ENCODE measurements at places on chromosomes 3 and 15. TPM values are rescaled to one million over a fixed set of nuclear protein-coding genes. Genes with fewer than 3 reads are reported as not detected.

HOMER2 gene
- 16.4 TPM for total RNA-seq

HCLS1 gene
- total RNA-seq = 76.5 TPM

EXD1 gene
- total RNA-seq = not detected

IGSF10 gene
- total RNA-seq = 32.4 TPM

ATP8B4 gene
- 9.4 TPM for total RNA-seq

KCNAB1 gene
- 3.2 TPM for total RNA-seq

MSL2 gene
- total RNA-seq = 30.2 TPM

DPPA4 gene
- total RNA-seq = not detected

HEG1 gene
- 234 TPM for total RNA-seq

DNA sequence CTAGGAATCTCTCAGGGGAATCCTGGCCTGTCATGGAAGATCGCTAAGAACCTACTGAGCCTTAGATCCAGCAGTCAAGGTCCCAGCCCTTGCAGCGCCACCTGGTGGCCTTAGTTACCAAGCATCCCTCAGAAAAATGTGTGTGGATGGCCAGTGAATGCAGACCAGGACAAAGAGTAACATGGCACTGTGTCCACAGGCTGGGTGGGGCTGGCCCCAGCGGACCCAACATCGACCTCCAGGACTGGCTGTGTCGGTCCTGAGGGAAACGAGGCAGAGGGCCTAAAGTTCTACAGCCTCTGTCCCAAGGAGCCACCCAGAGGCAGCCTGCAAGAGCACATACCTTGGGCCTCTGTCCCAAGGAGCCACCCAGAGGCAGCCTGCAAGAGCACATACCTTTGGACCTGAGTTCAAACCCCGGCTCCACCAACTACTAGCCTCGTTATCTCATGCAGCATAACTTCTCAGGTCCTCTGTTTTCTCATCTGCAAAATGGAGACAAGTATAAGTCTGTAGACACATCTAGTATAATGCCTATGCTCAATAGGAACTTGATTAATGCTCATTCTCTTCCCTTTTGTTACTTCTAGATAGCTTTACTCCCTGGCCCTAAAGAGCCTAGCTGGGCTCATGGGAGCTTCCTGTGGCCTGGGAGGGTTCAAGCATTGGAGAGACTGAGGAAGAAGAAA is 57.5 kb upstream of the HERC1 start:
- no peak overlapping the region for H3K27ac ChIP-seq
- peak; percentile 87 for DNase-seq
- H3K4me3 ChIP-seq = no peak overlapping the region
- H3K36me3 ChIP-seq = no peaks in the 10 kb centered on the region
- H3K27me3 ChIP-seq = no peaks in the 10 kb centered on the region
- peaks cover 19% of the 10 kb centered on the region for H3K4me1 ChIP-seq

GRCh38 chr3:177419904-177420601 is 222.8 kb upstream of the TBL1XR1 start:
- no peak overlapping the region for H3K4me3 ChIP-seq
- H3K27me3 ChIP-seq = no peaks in the 10 kb centered on the region
- H3K4me1 ChIP-seq = no peaks in the 10 kb centered on the region
- no peaks in the 10 kb centered on the region for H3K36me3 ChIP-seq
- no peak overlapping the region for H3K27ac ChIP-seq
- no peak for DNase-seq

GRCh38 chr3:197006446-197006845 is 23.2 kb downstream of the MELTF start:
- peaks cover 7% of the 10 kb centered on the region for H3K4me1 ChIP-seq
- no peak overlapping the region for H3K27ac ChIP-seq
- H3K36me3 ChIP-seq = no peaks in the 10 kb centered on the region
- no peak overlapping the region for H3K4me3 ChIP-seq
- H3K27me3 ChIP-seq = no peaks in the 10 kb centered on the region

- H3K27ac ChIP-seq = no peak overlapping the region
- no peaks in the 10 kb centered on the region for H3K36me3 ChIP-seq
- H3K4me3 ChIP-seq = no peak overlapping the region
- DNase-seq = no peak
These were observed 1432.1 kb upstream of the GBE1 start for GRCh38 chr3:83193526-83193925.

GRCh38 chr3:133428552-133428951 is 28.7 kb downstream of the BFSP2 start:
- DNase-seq = no peak
- no peaks in the 10 kb centered on the region for H3K27me3 ChIP-seq
- no peak overlapping the region for H3K4me3 ChIP-seq
- H3K4me1 ChIP-seq = peaks cover 3% of the 10 kb centered on the region

DNA sequence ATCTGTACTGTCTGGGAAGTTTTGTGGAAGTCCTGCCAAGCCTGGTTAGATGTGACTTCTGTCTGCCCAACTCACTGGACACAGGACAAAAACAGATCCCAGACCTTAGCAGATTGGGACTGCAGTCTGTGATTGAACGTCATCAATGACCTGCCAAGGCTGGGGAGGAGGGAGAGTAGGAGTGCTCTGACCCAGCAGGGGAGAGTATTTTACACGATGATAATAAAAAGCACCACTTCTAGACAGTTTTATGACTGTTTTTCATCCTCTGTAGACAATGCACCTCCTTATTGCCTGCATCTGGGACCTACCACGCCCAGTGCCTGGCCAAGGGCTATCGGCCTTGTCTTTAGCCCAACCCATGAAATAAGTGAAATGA is 102.3 kb upstream of the NR2E3 start:
- DNase-seq = no peak
- no peaks in the 10 kb centered on the region for H3K36me3 ChIP-seq
- H3K4me1 ChIP-seq = peaks cover 5% of the 10 kb centered on the region
- H3K27ac ChIP-seq = no peak overlapping the region

DNA sequence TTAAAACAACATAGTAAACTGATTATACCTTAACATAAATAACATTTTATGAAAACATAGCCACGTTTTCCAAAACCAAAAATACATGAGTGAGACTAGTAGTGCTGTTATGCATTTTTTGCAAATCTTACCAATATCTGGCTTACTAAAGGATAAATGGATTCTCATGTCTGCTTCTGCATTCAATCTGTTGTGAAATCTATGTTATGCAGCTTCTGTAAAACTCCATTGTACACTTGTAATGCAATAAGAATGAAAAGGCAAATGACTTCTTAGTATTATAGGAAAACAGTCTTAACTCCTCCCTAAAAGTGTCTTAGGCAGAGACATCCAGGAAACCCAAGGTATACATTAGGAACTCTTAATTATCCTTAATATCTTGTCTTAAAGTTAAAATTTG is 330.9 kb upstream of the THBS1 start:
- DNase-seq = no peak
- H3K36me3 ChIP-seq = no peaks in the 10 kb centered on the region
- no peaks in the 10 kb centered on the region for H3K27me3 ChIP-seq
- H3K4me3 ChIP-seq = no peak overlapping the region
- H3K27ac ChIP-seq = no peak overlapping the region

- no peaks in the 10 kb centered on the region for H3K27me3 ChIP-seq
- H3K4me1 ChIP-seq = no peaks in the 10 kb centered on the region
- no peak for DNase-seq
- no peak overlapping the region for H3K4me3 ChIP-seq
- H3K27ac ChIP-seq = no peak overlapping the region
- H3K36me3 ChIP-seq = no peaks in the 10 kb centered on the region
These were observed 18.5 kb downstream of the LARP6 start for GRCh38 chr15:70835415-70835814.

GRCh38 chr15:66390678-66391077 is 4.0 kb downstream of the MAP2K1 start:
- H3K4me1 ChIP-seq = peaks cover 42% of the 10 kb centered on the region
- H3K27ac ChIP-seq = no peak overlapping the region
- H3K4me3 ChIP-seq = no peak overlapping the region
- no peak for DNase-seq
- no peaks in the 10 kb centered on the region for H3K27me3 ChIP-seq

- H3K4me1 ChIP-seq = peaks cover 5% of the 10 kb centered on the region
- H3K27me3 ChIP-seq = no peaks in the 10 kb centered on the region
- DNase-seq = no peak
- no peaks in the 10 kb centered on the region for H3K36me3 ChIP-seq
These were observed 202.9 kb upstream of the CTNNB1 start for GRCh38 chr3:40996382-40996781.

DNA sequence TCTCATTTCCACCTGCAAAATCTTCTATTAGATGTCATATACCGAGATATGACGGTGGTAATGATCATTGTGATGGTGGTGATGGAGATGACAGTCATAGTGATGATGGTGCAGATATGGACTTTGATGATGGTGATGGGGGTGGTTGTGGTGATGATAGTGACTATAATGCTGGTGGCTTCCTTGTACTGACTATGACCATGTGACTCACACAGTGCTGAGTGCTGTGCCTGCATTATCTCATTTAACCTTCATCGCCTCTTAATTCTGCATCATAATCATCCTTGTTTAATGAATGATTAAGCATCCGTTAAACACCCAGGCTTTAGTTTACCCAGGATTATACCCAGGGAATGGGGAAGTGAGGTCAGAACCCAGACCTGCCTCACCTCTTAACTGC is 331.7 kb downstream of the FEZF2 start:
- no peaks in the 10 kb centered on the region for H3K27me3 ChIP-seq
- H3K4me1 ChIP-seq = no peaks in the 10 kb centered on the region
- no peak overlapping the region for H3K27ac ChIP-seq
- no peak overlapping the region for H3K4me3 ChIP-seq
- no peaks in the 10 kb centered on the region for H3K36me3 ChIP-seq

DNA sequence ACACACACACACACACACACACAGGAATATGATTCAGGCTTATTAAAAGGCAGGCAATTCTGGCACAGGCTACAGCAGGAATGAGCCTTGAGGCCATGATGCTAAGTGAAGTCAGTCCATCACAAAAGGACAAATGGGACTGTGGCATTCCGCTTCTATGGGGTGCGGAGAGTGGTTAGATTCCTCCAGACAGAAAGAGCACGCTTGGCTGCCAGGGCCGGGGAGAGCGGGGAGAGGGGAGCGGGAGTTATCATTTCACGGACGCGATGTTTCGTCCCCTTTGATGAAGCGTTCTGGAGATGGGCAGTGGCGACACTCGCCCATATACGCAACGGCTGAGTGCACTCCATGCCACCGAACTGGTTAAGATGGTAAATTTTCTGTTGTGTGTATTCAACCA is 58.5 kb upstream of the FAM174B start:
- no peaks in the 10 kb centered on the region for H3K36me3 ChIP-seq
- H3K27me3 ChIP-seq = no peaks in the 10 kb centered on the region
- DNase-seq = peak; percentile 59
- peak overlapping the region; percentile 77 for H3K27ac ChIP-seq
- H3K4me1 ChIP-seq = peaks cover 8% of the 10 kb centered on the region

DNA sequence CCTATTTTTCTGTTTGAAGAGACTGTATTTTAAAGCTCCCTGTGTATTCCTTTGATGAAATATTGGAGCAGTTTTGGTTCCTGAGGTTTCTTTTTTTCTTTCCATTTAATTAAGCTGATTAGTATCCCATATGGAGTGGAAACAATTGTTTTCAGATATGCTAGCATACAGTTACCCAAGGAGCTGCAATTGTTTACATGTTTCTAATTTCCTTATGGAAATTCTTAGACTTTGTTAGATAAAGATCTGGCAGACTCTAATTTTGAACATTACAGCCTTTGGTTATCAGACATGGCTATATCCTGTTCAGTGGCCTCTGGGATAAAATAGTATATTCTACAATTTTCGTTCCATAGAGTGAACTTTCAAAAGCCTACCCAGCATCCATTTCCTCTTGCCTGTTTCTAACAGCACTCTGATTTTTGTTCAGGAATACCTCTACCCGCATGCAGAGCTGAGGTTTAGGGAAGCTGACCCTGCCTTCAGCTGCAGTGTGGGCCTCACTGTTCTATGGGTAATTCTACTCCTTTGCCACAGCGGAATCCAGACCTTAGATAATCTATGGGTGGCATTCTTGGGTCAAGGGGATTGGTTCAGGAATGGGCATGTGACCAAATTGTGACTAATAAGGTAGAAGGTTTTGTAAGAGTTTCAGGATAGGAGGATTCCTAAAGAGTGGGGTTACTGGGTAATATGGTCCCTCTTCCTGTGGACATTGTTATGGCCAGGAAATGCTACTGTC is 161.1 kb upstream of the ANKRD28 start:
- H3K27me3 ChIP-seq = no peaks in the 10 kb centered on the region
- no peaks in the 10 kb centered on the region for H3K4me1 ChIP-seq
- H3K36me3 ChIP-seq = no peaks in the 10 kb centered on the region
- H3K27ac ChIP-seq = no peak overlapping the region

DNA sequence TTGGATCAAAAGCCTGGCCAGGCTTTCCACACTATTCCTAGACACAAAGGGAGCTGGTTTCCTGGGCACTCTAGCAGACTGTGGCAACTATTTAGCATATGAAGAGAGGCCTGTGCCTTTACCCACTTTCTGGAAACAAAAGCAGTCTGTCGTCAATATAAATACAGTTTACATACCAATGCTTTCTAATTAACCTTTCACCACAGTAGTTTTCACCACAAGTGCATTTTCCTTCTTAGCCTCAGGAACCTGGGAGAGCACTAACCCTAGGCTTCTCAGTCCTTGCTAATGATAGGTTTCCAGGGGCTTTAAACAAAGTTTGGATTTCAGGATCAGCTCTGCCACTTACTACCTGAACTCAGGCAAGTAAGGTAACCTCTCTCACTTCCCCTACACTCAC is 499.1 kb downstream of the MAGI1 start:
- peaks cover 3% of the 10 kb centered on the region for H3K4me1 ChIP-seq
- H3K27me3 ChIP-seq = no peaks in the 10 kb centered on the region

GRCh38 chr3:43035801-43036365 is 56.8 kb downstream of the GASK1A start:
- H3K27ac ChIP-seq = no peak overlapping the region
- no peaks in the 10 kb centered on the region for H3K27me3 ChIP-seq
- no peak overlapping the region for H3K4me3 ChIP-seq
- no peaks in the 10 kb centered on the region for H3K4me1 ChIP-seq
- H3K36me3 ChIP-seq = no peaks in the 10 kb centered on the region

- peaks cover 3% of the 10 kb centered on the region for H3K27me3 ChIP-seq
- no peak overlapping the region for H3K27ac ChIP-seq
- no peaks in the 10 kb centered on the region for H3K36me3 ChIP-seq
- H3K4me1 ChIP-seq = no peaks in the 10 kb centered on the region
- DNase-seq = no peak
These were observed 106.0 kb upstream of the MRPL3 start for GRCh38 chr3:131608741-131609140.
